IPS DF 6.9 (cell line): ENCODE measurements at places on chromosomes 11 and 22.

DNA sequence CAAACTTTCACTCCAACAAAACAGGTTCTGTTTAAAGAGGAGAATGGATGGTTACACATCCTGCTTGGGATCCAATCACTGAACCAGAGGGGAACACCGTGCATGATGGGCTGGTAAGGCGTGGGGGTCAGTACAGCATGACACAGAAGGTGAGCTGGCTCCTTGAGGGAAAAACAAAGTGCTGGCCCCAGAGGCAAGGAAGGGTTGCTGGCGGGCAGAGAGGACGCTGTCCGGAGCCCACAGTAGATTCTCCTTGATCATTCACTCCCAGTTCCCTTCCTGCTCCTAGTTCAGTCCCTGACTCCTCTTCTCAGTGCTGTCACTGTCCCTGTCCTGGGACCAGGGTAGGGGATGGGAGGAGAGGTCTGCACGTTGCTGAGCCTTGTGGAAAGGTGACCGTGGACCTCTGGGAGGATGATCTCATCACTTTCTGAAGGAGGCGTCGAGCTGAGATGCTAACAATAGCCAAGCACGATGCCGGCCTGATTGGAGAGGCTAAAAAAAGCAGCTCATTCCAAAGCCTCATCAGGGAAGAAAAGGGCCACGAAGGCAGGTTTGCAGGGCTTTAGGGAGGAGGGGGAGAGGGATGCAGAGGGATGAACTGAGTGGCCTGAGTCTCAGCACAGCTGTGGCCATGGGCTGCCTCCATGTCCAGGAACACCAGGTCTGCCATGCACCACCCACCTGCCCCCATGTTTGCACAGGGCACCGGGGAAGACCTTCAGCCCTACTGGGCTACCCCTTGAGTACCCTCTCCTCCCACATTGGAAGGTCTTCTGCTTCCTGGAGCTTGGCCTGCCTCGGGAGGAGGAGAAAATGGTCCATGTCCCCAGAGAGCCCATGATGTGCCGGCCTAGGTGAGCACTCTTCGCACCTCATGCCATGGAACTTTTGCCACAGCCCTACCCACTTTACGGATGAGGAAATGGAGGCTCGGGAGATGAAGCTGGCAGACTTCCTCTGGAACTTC is 72.7 kb upstream of the RTL6 start:
- no peak for DNase-seq

DNA sequence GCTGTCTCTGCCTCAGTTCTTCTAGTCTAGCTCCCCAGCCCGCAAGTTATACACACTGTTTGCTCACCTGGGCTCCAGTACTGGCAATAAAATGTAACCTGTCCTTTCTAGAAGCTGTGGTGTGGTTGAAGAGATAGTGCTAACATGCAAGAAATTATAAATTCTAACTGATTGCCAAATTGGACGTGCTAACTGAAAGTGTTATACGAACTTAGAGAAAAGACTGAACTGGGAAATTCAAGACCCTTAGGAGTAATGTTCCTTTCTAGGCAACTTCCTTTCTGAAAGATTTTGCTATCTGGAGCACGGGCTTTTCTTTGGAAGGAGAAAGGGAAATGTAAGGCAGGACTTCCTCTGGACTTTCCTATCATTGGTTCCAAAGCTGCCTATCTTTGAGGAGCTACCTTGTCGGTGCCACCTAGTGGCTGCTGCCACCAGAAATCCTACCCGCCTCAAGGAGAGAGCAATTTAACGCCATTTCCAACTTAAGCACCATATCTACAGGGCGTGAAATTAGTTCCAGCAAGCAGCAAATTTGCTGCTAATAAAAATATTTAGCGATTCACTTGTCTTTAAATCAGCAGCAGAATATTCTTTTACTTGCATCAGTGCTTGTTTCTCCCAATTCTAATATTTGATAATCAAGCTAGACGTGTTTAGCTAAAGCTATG is 12.7 kb upstream of the TMEM218 start:
- peak; percentile 43 for DNase-seq

GRCh38 chr22:31278151-31278621 is 14.1 kb downstream of the PIK3IP1 start:
- no peak for DNase-seq

GRCh38 chr11:45804761-45805304 is at the start of gene SLC35C1:
Gene SLC35C1 (plus strand): TSS chr11:45805149. CDS start chr11:45805802, 653 bp downstream.
- DNase-seq: no peak

DNA sequence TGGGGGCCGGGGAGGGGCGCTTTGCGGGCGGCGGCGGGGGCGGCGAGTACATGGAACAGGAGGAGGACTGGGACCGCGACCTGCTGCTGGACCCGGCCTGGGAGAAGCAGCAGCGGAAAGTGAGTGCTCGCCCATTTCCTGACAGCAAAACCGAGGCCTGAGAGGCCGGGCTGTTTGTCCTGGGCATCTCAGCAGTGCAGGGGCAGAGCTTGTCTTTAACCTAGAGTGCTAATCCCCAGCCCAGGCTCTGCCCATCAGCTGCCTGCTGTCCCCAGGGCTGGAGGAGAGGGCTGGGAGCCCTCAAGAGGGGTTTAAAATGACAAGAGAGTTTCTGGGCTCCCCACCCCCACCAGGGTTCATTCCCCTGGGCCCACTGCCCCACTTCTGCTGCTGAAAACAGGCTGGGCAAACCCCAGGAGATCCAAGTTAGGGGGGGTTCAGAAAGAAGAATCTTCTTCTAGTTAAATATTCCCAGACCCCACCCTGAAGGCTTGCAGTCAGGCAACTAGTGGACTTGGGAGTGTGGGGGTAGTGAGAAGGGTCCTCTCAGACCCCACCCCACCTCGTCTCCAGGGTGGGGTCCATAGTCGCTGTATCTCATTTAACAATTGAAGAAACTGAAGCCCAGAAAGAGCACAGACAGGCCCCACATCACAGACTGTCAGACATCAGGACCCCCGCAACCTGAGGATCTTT is 411 bp downstream of the ACTN3 start:
- DNase-seq: no peak
